ENCODE measurements at places on chromosomes 2 and 18.

GRCh38 chr2:24328010-24328409 is 32.3 kb downstream of the ITSN2 start:
- no peak for DNase-seq

DNA sequence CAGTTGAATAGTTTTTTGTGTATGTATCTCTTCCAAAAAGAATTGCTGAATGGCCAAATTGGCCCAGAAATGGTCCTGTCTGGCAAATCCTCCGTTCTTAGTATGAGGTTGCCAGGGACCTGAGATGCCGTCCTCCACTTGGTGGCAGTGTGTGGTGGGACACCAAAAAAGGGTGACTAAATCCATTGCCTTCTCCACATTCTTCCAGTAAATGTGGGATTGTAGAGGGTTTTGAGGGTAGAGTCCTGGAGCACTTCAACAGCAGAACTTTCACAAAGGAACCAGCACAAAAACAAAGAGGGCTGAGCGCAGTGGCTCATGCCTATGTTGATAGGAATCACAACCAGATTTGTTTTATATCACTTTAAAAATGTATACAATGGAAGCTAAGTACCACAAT is 199.9 kb downstream of the BCL2 start:
- no peak for DNase-seq

- no peak for DNase-seq
Observed at GRCh38 chr2:100264121-100264520, 58.2 kb downstream of the LONRF2 start.

- DNase-seq = no peak
Observed at GRCh38 chr2:127659408-127660290, 13.7 kb downstream of the GPR17 start.

- no peak for DNase-seq
Observed at GRCh38 chr2:235570966-235571692, 77.3 kb downstream of the AGAP1 start.

DNA sequence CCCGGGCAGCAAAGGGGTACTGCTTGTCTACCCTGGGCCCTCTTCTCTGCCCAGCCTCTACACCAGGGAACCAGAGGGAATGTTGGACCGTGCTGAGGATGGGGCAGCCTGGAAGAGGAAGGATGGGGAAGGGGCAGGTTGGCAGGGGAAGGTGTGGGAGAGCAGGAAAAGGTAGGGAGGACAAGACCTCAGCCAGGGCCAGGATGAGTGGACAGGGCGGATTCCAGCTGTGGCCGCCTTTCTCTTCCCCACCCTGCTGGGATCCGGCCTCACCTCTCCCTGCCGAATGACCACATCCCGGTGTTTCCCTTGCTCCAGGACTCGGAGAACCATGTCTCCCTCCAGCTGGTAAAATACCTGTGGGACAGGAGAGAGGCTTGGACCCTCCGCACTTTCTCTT is 8.9 kb downstream of the HAAO start:
- DNase-seq = no peak

DNA sequence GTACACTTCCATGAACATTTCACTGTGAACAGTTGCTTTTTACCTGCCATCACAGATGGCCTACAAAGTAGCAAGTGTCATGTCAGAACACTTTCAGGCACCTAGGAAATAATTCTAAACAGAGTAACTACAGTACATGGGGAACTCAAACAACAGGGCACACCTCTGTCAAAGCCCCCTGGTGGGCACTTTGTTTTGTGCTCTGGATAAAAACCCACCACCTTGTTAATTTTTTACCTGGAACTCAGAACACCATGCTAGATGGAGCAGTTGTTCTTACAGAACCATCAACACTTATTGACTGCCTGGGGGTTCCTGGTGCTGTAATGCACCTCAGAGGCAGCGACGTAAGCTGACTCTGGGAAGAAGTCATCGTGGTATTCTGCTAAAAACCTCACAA is 2.3 kb downstream of the MSL3B start:
- DNase-seq = no peak

DNA sequence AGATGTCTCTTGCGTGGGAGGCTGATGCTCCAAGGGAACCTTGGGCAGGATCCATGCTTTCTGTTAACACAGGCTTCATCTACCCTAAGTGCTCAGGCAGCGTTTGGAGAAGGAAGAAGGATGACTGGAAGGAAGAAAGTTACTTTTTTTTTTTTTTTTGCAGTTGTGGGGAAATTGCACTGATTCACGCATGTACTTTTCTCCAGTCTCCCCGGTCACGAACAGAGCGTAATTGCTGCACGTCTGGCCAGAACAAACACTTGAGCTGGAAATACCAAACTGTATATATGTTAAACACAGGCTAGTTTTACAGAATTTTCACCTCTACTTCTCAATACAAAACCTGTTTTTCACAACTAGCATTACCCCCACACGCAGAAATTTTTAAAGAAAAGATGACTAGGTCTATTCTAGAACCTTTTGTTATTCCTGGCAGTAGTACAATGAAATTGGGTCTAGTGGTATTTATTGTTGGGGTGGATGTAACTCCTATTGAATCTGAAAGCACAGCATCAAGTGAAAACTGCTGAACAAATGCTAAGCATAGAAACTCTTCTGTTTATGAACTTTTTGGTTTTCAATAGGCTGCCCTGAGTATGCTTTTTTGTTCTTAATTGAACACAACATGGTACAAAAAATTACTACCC is 9.3 kb upstream of the SCYGR5 start:
- no peak for DNase-seq

- no peak for DNase-seq
Observed at GRCh38 chr2:85199698-85200097, 66.5 kb downstream of the TCF7L1 start.

DNA sequence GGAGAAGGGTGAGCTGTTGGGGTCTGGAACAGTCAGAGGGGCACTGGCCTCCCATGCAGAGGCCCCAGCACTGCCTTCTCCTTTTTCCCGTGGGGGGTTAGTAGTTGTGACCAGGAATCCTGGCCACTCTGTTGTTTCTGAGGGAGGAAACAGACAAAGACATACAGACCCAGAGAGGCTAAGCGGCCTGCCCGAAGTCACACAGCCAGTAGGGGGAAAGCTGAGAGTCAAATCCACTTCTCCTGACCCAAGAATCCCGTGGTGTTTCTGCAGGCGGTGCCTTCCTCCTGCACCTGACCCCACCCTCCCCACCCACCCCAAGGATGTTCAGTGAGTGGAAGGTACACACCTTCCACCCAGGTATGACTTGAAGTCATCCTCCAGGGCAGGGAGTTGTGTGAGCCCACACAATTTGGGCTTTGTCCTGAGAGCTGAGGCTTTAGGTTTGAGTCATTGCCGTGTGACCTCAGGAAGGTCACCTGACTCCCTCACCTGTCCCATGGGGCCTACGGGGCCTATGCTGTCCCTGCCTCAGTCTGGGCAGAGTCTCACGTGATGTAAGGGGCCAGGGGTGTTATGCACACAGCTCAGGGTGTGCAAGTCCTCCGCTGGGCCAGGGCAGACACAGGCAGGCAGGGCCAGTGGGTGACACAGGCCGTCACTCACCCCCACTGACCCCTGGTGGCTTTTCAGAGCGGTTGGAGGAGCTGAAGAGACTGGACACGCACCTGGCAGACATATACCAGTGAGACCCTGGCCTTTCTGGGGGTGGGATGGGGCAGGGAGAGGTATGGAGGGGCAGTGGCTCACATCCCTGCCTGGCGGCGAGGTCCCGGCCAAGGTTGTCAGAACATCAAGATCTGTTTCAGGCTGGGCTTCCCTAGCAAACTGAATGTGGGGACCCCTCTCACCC is 5.0 kb downstream of the NT5DC4 start:
- DNase-seq = no peak

GRCh38 chr2:131036696-131037397 is 56.4 kb downstream of the FAM168B start:
- no peak for DNase-seq

- DNase-seq = no peak
Observed at GRCh38 chr2:224276251-224276650, 125.7 kb downstream of the FAM124B start.

DNA sequence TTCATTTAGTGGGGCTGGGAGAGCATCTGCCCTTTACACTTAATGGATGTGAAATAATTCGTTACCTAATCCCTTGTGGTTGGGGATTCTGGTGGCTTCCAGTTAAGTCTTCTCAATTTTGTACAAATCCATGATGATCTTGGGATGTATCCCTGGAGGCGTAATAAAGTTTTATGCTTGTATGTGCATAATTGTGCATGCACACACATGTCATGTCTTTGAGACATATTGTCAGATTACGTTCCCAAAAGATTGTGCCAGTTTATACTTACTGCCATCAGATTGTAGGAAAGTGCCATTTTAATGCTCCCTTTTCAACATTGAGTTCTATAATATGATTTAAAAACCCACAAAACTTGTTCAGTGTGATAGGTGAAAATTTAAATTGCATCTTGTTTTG is 60.8 kb downstream of the CHRNA1 start:
- DNase-seq = no peak

- no peak for DNase-seq
Observed at GRCh38 chr2:48207201-48207641, 300.9 kb upstream of the FBXO11 start.

DNA sequence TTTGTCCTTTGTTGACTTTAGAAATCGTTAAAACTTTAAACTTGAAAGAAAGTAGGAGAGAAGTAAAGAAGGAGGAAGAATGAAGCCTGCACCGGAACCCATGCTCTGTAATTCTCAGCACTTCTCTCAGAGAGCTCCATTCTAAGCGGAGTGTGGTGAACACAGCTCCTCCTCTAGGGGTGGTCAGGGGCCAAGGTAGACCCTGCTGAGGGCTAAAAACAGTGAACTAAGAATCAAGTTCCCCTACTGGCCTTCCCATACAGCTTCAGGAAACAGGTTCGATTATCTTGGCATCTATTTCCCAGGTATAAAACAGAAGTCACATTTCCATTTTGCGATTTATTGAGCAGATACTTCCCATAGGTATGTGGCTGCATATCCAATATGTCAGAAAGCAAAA is 92.7 kb upstream of the ASAP2 start:
- DNase-seq = no peak

DNA sequence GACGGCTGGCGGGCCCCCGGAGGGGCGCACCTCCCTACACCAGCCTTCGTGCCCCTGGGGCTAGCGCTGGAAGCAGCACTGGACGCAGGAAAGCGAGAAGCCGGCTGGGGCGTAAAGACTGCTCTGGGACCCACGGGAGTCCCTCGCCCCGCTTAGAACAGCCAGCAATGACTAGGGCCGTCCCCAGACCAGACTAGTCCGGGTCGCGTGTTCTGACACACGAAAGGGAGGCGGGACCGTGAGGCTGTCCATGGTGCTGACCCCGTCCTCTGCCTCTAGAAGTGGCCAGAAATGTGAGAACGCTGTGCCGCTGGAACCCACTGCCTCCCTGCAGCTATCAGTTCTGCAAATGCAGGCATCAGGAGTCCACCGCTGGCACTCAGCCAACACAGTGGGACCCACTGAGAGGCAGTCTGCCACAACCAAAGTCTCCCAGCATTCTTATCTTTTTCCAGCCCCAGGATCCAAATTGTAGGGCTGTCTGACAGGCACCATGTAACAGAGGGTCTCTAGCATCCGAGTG is at the start of gene UCN:
Gene UCN, minus strand, starts transcription at position 87 of the 523 bp plus-strand sequence. CDS start 550 bp downstream, outside the sequence.
- no peak for DNase-seq
